Stimulated activated CD4-positive, alpha-beta T cell treated with anti-CD3 and anti-CD28 coated beads, Interleukin-1b, Interleukin-23, amount 100 ng/mL, for 1 hour (primary cell): ENCODE measurements at places on chromosomes 1 and 21.

- DNase-seq: no peak
These were observed at the start of gene VWA5B1 for GRCh38 chr1:20290624-20291597. TSS of gene VWA5B1 (plus strand) at chr1:20290875. CDS start at chr1:20310602, 19,727 bp downstream.

DNA sequence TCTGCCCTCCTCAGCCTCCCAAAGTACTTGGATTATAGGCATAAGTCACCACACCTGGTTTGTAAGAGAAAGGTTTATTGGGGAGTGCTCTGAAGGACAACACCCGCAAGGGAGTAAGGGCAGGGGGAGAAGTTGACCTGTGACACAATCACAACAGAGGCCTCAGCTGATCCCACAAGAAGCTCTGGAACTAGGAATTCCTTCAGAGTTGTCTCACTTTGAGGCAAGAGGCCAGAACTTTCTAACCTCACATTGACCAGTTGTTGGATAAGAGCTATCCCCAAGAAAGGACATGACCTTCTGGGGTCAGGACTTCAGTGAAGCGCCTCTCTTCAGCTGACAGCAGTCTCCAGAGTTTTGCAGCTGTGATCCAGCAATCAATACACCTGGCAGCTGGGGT lies 27.4 kb upstream of the RC3H1 start:
- no peak for DNase-seq

- DNase-seq: no peak
These were observed 135.6 kb upstream of the KAZN start for GRCh38 chr1:14462851-14463250.

- DNase-seq: no peak
These were observed 99.8 kb upstream of the PRMT6 start for GRCh38 chr1:106956721-106957120.

GRCh38 chr1:12258272-12258671 lies 28.4 kb downstream of the VPS13D start:
- no peak for DNase-seq

DNA sequence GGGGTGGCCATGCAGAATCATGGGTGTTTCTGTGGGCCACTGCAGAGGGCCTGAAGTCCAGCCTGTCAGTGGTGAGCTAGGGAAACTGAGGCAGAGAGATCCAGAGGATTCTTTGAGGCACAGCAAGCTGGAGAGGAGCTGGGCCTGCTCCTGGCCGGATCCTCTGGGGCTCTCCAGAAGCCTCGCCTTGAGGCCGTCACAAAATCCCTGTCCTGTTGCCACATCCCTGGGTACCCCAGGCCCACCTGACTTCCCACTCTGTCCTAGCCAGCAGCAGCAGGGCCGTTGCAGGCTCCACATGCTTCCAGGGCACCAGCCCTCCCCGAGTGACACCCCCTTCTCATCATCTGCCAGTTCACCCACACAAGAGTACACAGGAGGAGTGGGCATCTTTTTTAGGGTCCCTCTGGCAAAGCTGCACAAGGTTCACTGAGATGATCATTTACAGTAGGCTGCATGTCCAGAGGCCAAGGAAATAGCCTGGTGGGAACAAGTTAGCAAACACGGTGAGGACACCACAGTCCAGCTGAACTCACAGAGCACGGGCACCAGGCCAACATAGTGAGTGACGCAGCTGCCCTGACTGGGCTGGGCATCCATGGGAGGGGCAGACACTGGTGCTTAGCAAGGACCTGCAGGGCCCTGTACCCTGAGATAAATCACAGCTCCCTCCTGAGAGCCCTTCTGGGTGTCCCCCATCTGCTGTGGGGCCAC lies 25.1 kb upstream of the TSPEAR start:
- DNase-seq: no peak

- no peak for DNase-seq
These were observed 840.0 kb upstream of the B3GALT2 start for GRCh38 chr1:194026422-194026821.

- no peak for DNase-seq
These were observed 25.9 kb downstream of the A3GALT2 start for GRCh38 chr1:33295023-33295422.

DNA sequence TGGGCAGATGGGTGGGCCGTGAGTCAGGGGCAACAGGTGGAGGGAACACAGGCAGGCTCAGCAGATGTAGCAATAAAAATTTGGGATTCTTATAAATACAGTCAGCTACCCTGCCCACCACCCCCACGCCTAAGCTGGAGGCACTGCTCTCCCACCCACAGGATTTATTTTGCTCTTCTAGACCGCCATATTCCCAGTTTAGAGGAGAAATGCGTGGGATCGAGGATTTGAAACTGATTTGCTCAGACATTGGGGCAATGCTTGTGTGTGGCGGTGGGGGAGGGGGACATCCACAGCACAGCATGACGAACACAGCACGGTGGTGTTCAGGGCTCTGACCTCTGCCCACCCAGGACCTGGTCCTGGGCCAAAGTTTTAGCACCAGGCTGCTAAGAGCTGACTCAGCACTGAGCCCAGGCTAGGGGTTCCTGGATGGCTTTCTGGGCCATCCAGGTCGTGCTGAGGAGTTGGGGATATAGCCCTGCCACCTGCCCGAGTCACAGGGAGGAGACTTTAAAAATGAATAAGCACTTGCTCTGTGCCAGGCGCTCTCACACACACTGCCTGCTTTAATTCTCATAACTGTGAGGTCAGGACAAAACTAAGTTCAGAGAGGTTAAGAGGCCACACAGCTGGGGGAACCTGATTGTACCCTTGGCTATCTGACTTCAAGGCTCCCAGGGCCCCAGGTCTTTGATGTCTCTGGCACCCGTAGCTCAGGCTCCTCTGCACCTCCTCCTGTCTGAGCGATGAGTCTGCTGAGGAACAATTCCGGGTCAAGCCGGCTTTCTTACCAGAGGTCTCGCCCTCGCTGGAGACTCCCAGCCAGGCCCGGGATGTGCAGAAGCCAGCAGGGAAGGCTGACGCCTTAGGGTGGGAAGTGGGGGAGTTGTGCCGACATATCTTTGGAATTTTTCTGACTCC lies 29.4 kb upstream of the CSF1 start:
- DNase-seq: no peak

- DNase-seq: no peak
These were observed 16.6 kb upstream of the GFI1 start for GRCh38 chr1:92503043-92503925.

- DNase-seq: no peak
These were observed 19.5 kb downstream of the USP24 start for GRCh38 chr1:55195521-55196233.

- DNase-seq: no peak
These were observed 1.1 kb downstream of the SRM start for GRCh38 chr1:11058595-11059154.

GRCh38 chr1:187078916-187079315 lies 250.2 kb downstream of the PLA2G4A start:
- DNase-seq: no peak

GRCh38 chr1:163826500-163826899 lies 504.7 kb downstream of the NUF2 start:
- DNase-seq: no peak

DNA sequence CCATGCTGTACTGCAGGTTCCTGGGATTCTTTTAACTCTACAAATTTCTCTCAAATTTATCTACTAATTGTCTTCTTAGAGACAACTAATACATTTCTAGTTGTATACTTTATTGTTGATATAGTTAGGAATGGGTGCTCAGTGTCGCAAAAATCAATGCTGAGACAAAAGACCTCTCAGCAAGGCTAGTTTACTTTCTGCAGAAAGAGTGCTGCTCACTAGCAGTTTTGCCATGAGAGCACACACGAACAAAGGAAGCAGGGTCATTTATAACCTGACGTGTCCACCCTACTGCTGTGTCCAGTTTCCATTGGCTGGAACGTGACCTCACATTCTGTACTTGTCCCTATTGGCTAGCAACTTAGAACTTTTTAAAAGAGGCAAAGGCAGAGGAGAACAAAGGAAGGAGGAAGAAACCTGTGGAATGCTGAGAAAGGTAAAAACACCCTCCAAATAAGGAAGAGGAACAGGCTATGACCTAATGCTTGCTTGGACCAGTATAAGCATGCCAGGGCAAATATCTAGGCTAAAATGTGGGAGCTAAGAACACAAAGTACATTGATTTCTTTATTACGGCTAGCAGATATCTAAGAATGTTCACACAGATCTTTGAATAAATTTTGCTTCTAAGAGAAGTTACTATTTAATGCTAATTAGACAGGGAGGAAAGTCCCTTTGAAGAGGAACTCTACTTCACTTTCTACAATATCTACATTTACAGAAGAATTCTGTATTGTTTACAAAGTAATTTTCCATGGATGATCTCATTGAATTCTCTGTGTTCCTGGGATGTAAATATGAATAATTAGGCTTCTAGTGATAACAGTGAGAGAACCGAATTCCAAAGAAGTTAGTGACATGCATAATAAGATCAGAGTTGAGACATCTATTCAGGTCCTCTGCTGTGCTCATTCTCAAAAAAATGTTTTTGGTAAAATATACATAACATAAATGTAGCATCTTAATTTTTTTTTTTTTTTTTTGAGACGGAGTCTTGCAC lies 86.0 kb upstream of the MAP10 start:
- DNase-seq: no peak

DNA sequence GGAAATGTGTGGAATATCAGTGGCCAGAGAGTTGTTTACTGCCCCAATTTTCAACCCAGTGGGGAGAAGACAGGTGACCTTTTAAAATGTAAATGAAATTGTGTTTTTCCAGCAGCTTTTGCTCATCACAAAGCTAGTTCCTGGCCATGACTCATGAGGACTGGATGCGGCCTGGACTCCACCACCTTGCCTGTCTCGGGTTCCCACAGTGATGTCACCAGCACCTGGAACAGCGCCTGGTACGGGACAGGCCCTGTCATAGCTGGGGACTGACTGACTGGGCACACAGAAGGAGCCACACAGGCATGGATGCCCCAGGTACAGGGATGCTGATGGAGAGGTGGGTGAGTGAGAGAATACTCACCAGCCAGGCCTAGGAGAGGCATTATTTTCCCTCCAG lies 277.1 kb downstream of the AJAP1 start:
- DNase-seq: no peak

GRCh38 chr1:91031081-91031480 lies 9.2 kb upstream of the ZNF644 start:
- DNase-seq: no peak

- DNase-seq: no peak
These were observed 173.3 kb upstream of the FOXD3 start for GRCh38 chr1:63148825-63149645.

- no peak for DNase-seq
These were observed 239.6 kb upstream of the FGGY start for GRCh38 chr1:59057211-59057694.

GRCh38 chr1:14778898-14779865 lies 180.7 kb downstream of the KAZN start:
- no peak for DNase-seq

- DNase-seq: no peak
These were observed 13.9 kb downstream of the SERTAD4 start for GRCh38 chr1:210246447-210246846.

- DNase-seq: no peak
These were observed 4.7 kb downstream of the UROD start for GRCh38 chr1:45016767-45017166.

GRCh38 chr1:153945795-153946621 lies 510 bp downstream of the DENND4B start:
- no peak for DNase-seq

DNA sequence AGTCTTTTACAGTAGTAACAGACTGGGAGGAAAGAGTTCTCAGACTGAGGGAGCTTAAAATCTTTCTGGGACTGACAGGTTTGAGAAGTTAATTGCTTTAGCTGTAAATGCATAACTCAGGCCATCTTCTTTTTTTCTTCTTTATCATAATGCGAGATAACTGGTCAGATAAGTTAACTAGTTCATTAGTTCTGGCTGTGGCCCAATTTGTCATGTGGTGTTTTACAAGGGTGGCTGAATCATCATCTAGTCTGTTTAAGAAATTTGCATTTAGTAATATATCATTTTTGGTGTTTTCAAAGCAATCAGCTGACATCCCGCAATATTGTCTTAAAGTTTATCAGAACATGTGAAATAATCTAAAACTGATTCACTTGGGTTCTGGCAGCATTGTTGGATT lies 14.0 kb downstream of the HSD3B2 start:
- no peak for DNase-seq

DNA sequence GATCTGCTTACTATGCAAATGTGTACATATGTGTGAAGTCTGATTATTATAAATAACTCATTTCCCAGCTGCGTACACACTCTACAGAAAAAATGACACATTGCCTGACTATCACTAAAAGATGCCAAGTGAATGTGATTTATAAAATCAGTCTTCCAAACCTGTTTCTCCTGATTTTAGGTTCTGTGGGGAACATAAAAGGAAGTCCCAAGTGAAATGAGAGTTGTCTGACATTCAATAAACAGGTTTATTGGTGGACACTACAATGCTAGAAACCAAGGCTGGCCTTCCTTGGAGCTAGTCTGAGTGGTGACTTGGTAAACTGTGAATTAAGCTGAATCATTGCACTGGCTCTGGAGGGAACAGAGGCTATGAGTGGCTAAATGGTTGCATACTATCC lies 287.9 kb upstream of the ESRRG start:
- no peak for DNase-seq

DNA sequence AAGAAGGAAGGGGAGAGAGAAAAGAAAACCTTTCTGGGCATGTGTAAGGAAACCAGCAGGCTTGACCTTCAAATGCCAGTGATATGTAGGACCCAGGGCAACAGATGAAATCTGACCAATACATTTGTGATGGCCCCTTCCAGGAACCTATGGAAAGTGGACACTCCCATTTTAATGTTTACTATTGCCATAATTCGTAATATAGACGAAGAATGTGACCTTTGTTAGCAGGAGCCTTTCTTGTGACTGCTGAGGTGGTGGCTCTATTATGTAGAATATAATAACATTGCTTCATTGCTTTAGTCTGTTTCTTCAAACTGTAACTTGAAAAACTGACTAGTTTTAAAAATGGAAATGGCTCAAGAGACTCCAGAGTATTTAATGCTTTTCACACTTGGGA lies 150.8 kb downstream of the MAGI3 start:
- DNase-seq: no peak
